ENCODE measurements at places on chromosomes 3 and 15.

- DNase-seq, result no peak
Measured at GRCh38 chr15:74847432-74847831, 4.5 kb upstream of the ULK3 start.

GRCh38 chr15:85408270-85408746 is 27.9 kb downstream of the AKAP13 start:
- no peak for DNase-seq

- DNase-seq, result no peak
Measured at GRCh38 chr3:24810881-24811280, 316.2 kb upstream of the THRB start.

- no peak for DNase-seq
Measured at GRCh38 chr15:85280203-85280602, 100.2 kb upstream of the AKAP13 start.

GRCh38 chr3:133112666-133113065 is 74.5 kb downstream of the TMEM108 start:
- DNase-seq, result no peak

DNA sequence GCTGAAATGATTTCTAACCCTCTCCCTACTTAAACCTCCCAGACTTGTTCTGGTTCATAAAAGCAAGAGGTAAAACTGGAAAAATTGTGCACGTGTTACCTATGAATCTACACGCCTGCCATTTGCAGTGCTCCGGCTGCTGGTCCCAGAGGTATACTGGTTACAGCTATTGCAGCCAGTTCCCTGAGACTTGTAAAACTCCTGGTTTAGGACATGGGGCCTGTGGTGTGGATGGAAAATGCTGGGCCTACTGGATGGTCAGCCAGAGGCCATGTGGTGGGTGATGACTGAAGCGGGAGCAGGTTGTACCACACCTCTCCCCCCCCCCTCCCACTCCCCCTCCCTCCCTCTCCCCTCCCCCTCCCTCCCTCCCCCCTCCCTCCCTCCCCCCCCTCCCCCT is 45.0 kb downstream of the SENP2 start:
- DNase-seq, result no peak

GRCh38 chr3:158111861-158112260 is 2.0 kb downstream of the RSRC1 start:
- no peak for DNase-seq

GRCh38 chr15:79601405-79602086 is 169.4 kb downstream of the MINAR1 start:
- DNase-seq, result no peak

DNA sequence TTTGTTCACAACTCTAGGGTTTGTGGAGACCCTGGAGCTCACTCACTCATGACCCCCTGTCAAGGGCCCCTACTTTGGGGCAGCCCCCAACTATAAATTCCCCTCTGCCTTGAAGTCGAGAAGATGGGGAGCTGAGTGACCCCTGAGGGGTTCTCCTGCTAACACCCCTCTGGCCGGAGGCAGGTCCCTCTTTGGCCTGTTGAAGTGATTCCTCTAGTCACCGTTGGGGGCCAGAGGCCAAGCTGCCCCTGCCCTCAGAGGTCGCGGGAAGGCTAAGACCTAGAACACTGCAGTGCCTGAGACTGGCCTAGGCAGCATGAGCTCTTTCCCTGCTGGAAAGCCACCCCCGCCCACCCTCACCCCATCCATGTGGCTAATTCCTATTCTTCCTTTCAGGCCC is 15.4 kb upstream of the SKOR1 start:
- DNase-seq, result no peak

GRCh38 chr15:55218056-55218455 is 21.3 kb upstream of the RSL24D1 start:
- no peak for DNase-seq

- DNase-seq, result no peak
Measured at GRCh38 chr3:191290311-191291025, 38.7 kb upstream of the CCDC50 start.

- DNase-seq, result no peak
Measured at GRCh38 chr15:96294766-96295165, 35.7 kb upstream of the NR2F2 start.

DNA sequence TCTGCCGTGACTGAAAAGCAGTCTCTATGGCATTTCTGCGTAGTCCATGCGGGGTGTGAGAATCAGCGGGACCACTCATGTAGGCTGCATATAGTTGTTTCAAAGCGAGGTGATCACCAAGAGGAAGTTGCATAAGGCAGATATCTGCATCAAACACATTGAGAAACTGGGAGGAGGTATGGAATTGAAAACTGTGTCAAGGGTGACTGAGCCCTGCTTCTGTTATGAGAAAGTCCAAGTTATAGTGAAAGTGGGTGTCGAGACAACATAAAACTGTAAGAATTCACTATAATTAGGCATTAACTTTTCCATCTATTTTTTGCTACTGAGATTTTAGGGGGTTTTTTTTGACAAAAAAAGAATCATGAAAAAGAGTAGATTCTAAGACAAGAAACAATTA is 109.3 kb downstream of the ZIC1 start:
- DNase-seq, result no peak

DNA sequence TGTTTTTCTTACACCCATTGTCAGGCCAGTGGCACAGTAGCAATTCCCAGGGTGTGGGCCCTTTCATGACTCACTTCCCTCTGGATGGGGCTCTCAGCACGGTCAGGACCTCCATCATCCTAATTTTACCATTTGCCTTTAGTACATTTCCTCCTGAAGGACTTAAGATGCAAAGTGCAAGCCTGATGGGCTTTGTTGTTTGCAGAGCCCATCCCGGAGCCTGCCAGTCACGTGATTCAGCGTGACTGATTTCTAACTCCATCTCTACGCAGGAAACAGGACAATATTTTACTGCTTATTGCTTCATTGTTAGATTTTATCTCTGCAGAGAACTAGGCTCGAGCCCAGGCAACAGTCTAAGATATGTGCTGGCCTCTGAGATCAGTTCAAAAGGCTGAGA is 223.7 kb downstream of the PDZRN3 start:
- no peak for DNase-seq

DNA sequence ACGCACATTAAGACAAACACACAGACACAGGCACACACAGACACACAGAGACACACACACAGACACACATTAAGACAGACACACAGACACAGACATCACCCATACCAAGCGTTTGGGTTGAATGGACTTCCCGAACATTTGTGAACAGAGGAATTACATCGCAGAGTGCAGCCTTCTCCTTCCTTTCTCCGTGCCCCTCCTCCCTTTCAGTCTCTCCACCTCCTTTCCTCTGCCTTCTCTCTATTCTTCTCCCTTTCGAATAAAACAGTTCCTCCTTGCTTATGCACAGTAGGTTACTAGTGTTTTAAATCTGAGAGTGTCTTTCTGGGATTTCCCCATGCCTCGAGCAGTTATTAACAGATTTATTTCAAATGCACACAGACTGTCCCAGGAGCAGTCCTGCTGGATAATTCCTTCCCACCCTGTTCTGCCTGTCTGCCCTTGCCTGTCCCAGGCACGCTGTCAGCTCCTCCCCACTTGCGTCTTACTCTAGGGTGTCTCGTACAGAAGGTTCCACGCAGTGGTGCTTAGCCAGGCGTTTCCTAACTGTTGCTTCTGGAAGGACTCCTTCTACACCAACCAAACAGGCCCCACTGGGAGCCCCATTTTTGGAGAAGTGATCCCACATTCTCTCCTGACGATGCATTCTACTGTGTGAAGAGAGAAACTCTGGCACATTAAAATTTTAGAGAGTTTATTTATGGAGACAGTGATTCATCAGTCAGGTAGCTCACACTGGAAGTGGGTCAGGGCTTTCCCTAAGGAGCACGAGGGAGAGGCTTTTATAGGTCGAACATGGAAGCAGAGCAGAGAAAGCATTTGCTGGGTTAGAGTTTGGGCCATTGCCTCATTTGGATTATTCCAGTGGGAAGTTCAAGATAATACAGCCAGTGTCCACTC is 163.8 kb downstream of the SV2B start:
- no peak for DNase-seq

- DNase-seq, result no peak
Measured at GRCh38 chr3:33139996-33140395, 26.2 kb downstream of the CRTAP start.

GRCh38 chr3:55884491-55885285 is 397.6 kb upstream of the WNT5A start:
- DNase-seq, result no peak

GRCh38 chr3:87335931-87336330 is 59.5 kb upstream of the POU1F1 start:
- no peak for DNase-seq

DNA sequence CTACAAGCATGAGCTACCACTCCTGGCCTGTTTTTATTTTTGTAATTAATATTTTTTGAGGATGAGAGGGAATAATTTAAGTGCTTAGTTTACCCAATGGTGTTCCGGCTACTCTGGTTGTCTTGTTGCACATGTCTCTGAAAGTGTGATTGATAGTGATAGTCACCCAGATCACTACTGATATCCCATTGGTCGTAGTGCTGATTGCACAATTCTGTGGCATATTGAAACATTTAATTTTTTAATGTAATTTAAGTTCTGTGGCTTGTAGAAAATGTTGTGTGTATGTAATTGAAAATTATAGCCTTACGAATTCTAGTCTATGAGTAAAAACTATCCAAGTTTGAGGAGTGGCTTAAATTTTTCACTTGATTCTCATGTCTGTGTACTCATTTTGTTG is 11.9 kb downstream of the ARIH2 start:
- DNase-seq, result no peak

DNA sequence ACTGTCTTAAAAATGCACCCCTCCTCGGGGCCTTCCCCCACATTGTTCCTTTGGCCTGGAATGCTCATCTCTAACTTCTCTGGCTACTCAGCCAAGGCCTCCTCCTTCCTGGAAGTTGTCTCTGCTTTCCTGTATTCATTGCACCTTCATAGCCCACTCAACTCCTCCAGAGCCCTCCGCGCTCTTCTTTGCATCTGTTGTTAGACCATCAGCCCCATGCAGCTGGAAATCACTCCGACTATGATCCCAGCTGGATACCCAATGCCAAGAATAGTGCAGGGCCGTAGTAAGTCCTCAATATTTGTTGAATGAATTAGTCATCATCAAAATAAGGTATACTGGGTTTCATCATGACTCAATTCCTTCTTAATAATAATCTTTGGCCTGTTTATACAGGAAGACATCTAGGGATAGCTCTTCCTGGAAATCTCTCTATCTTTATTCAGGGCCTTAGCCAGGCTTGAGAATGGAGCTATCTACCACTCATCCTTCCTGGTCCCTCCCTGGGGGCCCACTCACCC is 112.7 kb downstream of the SYNPR start:
- DNase-seq, result no peak

DNA sequence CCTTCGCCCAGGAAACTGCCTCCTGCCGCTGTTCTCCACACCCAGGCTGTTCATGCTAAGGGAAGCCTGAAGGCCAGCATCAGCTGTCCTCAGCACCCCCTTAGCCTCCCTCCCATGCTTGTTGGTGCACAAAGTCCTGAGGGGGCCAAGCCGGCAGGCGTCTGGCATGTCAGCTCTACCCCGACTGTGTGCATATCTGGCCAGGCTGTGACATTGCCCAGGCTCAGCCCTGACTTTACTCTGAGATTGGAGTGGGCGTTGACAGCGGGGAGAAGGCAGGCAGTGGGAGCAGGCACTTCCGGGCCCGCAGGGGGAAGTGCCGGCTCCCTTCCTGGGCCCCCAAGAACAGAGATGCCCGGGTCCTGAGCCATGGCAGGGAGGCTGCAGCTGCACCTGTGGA is 492.2 kb downstream of the AGBL1 start:
- no peak for DNase-seq

- DNase-seq, result no peak
Measured at GRCh38 chr3:79551997-79552396, 215.8 kb downstream of the ROBO1 start.

- DNase-seq, result no peak
Measured at GRCh38 chr3:114712728-114713492, 419.1 kb downstream of the TIGIT start.

- no peak for DNase-seq
Measured at GRCh38 chr3:175118382-175118941, 259.3 kb downstream of the NAALADL2 start.

DNA sequence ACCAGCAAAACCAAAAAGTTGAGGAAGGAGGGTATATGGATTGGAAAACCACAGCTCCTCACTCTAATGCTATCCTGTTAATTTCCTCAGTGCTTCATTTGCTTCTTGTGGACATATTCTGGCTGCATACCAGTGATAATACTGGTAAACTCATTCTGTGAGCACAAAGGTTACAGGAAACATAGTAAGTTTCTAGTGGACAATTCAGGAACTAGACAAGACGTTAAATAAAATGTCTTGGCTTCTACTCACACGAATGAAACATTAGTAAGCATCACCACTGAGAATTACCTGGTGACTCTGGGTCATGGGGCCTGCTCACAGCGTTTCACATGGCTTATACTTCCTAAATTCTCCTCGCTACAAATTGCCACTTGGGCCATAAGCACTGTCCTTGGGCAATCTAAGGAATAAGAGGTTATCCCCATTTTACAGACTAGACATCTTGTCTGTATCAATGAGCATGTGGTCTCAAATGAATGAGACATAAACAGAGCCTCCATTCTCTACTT is 20.1 kb upstream of the PPIB start:
- DNase-seq, result no peak

- no peak for DNase-seq
Measured at GRCh38 chr3:175619369-175619768, 760.2 kb downstream of the NAALADL2 start.

- no peak for DNase-seq
Measured at GRCh38 chr3:40877631-40878463, 321.5 kb upstream of the CTNNB1 start.

DNA sequence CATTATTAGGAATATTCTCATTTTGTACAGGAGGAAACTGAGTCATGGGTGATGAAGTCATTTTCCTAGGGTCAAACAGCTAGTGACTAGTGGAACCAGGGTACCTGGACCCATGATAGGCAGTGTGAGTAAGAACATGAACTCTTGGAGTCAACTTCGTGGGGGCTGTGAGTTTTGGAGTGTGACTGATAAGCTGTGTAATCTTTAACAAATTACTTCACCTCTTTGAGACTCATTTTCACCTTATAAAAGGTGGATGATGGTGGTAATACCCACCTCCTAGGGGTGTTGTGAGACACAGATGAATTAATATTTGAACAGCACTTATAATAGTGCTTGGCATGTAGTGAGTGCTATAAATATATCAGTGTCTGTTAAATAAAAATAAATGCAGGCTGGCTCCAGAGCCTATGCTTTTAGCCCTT is 9.1 kb downstream of the SEMA6D start:
- no peak for DNase-seq

- no peak for DNase-seq
Measured at GRCh38 chr3:181631901-181632300, 79.8 kb upstream of the SOX2 start.

DNA sequence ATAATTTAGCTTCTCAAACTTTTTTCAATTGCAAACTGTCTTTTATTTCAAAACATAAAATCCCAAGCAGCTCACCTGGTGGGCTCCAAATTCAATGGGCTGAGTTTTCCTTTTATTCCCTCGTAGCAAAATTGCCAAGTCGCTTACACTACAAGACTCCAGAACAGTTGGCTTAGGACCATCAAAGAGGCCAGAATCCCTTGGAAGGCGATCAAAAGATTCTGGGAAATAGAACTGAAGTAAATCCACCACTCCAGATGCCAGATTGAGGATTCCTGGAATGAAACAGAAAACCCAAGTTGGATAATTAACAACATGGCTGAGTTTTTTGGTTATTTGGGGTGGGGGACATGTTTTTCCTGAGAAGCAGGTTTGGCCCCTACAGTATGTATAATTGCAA is 87.7 kb upstream of the DCLK3 start:
- no peak for DNase-seq

Data from NT2/D1 (cell line).